ENCODE measurements at places on chromosomes 11 and 22.

DNA sequence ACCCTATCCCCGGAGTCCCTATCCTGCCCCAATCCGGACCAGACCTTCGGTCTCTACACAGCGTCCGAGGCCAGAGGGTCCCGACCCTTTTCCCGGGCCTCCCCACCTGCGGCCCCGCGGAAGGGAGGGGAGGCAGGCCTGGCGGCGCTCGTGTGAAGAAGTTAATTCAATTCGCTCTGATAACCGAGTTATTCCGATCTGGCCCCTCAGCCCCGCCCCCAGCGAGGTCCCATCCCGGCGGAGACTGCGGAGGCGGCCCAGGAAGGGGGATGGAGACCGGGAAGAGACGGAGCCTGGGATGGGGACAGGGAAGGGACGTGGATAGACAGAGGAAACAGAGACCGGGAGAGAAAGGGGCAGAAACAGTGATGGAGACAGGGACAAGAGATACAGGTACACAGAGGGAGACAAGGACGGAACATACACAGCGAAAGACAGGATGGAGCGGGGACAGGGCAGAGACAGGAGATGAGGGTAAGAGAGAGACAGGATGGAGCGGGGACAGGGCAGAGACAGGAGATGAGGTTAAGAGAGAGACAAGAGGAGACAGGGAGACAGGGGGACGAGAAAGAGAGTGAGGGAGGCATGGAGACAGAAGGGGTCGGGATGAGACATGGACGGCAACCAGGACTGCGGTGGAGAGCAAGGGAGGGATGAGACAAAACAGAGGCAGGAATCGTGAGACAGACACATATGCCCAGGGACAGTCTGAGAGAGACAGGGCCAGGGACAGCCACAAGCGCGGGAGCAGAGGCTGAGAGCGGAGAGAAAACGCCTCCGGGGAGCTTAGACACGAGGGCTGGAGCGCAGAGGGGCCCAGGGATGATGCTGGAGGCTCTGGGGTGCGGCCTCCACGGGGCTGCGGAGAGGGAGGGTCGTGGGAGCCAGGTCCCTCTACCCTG lies 636 bp upstream of the PHOX2A start:
- H3K4me3 ChIP-seq: peak overlapping the region; percentile 24
- H3K36me3 ChIP-seq: no peaks in the 10 kb centered on the region
- H3K4me1 ChIP-seq: peaks cover 28% of the 10 kb centered on the region
- peaks cover 76% of the 10 kb centered on the region for H3K27me3 ChIP-seq
- H3K27ac ChIP-seq: no peak overlapping the region

DNA sequence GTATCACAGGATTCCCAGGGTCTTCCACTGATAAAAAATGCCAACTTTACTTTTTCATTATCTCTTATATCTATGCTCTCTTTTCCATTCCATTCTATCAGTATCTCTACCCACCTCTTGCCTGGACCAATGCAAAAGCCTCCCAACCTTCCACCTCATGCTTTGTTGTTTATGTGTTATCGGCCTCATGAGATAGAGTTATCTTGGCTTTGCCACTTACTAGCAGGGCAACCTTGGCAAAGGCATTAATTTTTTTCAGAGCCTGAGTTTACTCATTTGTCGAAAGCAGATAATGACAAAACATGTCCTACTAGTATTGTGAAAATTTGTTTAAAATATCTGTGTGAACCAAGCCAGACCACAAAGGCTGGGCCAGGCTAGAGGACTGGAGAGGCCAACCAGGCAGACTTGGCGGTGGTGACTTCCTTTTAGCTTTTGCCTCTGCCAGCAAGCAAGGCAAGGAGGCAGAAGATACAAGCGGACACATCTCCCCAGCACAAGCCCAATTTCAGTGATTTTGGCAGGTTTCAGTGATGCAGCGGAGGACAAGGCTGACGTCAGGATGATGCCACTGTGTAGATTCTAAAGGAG lies 106.9 kb downstream of the ADAMTS15 start:
- H3K36me3 ChIP-seq: no peaks in the 10 kb centered on the region
- no peak overlapping the region for H3K4me3 ChIP-seq
- H3K27ac ChIP-seq: no peak overlapping the region
- peaks cover 17% of the 10 kb centered on the region for H3K4me1 ChIP-seq
- no peak for DNase-seq
- no peaks in the 10 kb centered on the region for H3K27me3 ChIP-seq

- no peak for DNase-seq
- H3K4me3 ChIP-seq: no peak overlapping the region
- no peaks in the 10 kb centered on the region for H3K4me1 ChIP-seq
- H3K27me3 ChIP-seq: no peaks in the 10 kb centered on the region
These were observed 9.1 kb upstream of the ZBTB16 start for GRCh38 chr11:114050258-114050927.

DNA sequence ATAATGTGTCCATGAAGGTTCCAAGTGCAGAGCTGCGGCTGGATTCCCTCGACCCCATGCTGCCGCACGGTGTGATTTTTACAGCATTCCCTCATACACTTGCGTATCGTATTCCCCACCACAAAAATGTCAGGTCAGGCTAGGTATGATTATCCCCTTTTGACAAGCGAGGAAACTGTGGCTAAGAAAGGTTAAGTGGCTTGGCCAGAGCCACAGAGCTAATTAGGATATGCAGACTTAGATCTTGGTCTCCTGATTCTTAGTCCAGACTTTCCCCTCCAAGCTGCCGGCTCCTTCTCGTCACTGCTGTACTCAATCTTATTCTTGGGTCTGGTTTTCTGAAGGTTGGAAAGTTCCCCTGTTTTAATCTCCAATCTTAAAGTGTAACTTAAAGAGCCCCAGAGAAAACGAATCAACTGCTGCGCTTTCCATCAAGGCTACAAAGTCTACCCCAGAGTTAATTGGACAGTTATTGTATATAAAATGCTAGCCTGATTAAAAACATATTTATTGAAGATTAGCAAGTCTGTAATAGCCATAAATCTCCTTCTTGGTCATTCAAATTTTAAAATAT lies 176.6 kb downstream of the ADAMTS15 start:
- H3K27ac ChIP-seq: no peak overlapping the region
- DNase-seq: no peak
- H3K4me3 ChIP-seq: no peak overlapping the region
- H3K36me3 ChIP-seq: no peaks in the 10 kb centered on the region
- H3K4me1 ChIP-seq: peaks cover 3% of the 10 kb centered on the region
- H3K27me3 ChIP-seq: peaks cover 3% of the 10 kb centered on the region

Measured in suprapubic skin (tissue), 4 donors.